Stimulated activated CD8-positive, alpha-beta memory T cell treated with anti-CD3 and anti-CD28 coated beads, Interleukin-7, amount 100 ng/mL, for 24 hours (primary cell): ENCODE measurements at places on chromosomes 5 and 9.

DNA sequence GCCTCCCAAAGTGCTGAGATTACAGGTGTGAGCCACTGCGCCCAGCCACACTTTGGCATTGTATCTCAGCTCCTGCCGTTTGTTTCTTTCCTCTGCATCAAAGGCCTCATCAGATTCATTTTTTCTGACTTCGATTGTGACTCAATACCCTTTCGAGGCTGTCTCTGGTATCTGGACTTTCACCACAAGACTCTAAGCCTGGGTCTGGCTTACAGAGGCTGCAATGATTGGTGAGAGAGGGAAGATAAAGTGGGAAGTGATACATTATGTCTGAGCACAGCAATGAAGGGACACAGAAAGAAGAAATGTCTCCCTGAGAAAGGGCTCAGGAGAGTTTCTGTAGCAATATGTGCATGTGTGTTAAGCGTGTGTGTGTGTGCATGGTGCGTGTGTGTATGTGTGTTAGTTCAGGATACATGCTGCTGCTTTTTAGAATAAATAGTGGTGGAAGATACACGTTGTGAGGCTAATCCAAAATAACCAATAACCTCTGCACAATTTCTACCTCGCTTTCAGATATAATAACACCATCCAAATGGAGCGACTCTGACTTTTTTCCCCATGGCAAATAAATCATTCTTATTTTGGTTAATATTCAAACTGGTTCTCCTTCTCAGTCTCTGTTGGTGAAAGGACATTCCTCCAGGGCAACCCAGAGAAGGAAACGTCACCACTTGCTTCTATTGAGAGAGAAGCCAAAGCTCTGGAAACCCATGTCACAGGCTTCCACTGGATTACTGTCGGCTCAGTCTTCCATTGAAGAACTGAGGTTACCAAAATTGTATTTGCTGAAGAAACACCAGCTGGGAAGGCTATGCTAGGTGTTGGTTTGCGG lies 8.1 kb upstream of the DAB2 start:
- DNase-seq, result no peak

DNA sequence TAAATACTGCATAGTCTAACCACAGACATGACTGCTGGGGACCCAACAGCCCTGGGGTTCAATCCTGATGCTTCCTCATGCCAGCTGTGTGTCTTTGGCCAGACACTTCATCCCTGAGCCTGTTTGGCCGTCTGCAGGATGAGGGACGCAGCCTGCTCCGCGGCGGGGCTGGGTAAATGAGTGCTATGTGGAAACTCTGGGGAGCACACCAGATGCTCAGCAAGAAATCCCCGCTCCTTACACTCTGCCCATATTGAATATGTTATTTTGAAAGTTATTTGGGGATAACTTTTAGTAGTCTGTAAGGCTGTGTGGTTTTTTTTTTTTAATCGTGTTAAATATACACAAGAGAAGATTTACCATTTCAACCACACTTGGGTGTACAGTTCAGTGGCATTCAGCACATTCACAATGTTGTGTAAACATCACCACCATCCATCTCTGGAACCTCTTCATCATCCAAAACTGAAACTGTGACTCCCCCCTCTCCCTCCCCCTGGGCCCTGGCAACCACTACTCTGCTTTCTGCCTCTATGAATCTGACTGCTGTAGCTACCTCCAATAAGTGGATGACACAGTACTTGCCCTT lies 42.7 kb downstream of the SH3PXD2B start:
- peak; percentile 9 for DNase-seq

GRCh38 chr5:62568800-62569432 lies 9.7 kb upstream of the LRRC70 start:
- DNase-seq, result no peak

- DNase-seq, result no peak
Observed at GRCh38 chr5:176673651-176674583, 26.6 kb downstream of the TSPAN17 start.

GRCh38 chr5:141192110-141192725 lies at the start of gene PCDHB10:
Gene PCDHB10, plus strand, starts transcription at chr5:141192353. Its CDS starts 200 bp downstream, at chr5:141192553.
- DNase-seq, result no peak

DNA sequence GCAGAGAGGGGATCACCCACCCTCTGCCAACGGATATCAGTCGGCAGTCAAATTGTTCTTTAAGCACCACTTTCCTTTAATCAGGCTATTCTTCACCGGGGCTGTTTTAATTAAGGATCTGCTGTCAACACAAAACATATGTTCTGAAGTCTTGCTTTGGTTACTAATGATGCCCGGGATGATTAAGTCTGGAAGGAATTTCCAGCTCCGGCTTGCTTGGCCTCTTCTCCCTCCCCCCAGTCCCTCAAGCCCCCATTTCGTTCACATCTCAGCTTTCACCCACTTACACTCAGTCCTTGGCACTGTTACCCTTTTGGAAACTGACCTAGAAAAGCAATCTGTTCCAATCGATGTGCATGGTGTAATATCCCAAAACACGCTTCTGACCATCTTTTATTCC lies 74.7 kb downstream of the MSX2 start:
- DNase-seq, result no peak

DNA sequence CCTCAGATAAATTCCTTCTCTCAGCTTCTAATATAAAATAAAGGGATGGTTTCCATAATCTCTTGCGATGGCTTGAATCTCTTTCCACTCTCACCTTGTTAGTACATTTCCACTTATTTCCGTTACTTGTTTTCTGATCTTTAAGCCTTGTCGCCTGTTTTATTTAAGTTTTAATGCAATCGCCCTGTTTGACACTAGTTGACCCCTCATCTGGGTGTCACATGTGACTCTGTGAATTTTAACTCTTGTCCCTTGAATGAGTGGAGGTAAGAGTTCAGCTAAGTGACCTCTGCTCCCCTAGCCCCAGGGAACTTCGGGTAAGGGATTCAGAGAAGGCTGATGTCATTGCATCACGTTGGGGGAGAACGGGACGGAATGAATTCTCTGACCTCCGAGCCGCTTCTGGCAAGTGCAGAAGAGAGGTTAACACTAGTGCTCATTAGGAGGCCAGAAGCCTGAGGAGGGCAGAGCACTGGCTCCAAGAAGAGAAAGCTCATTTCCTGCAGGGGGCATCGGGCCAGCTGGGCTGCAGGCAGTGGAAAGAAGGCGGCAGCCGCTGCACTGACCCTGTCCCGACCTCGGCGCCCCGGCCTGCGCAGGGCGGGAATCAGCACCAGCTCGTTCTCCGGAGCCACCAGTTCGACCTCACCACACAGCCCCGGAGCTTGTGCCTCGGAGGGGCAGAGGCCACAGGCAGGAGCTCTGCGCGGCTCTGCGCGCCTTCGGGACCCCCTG lies 569 bp downstream of the HINT2 start:
- DNase-seq, result no peak

DNA sequence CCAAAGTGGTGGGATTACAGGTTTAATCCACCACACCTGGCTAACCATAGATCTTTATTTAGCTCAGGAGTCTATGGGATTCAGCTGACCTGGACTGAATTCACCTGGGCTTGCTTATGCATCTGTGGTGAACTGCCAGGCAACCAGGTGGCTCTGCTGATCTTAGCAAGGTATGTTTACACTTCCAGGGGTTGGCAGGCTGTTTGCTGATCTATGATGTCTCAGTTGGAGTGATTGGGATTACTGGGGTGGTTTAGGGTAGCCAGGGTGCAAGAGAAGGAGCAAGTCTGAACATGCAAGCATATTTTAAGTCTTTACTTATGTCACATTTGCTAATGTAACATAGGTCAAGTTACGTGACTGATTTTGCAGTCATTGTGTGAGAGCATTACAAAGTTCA lies 63.6 kb upstream of the JAK2 start:
- no peak for DNase-seq

DNA sequence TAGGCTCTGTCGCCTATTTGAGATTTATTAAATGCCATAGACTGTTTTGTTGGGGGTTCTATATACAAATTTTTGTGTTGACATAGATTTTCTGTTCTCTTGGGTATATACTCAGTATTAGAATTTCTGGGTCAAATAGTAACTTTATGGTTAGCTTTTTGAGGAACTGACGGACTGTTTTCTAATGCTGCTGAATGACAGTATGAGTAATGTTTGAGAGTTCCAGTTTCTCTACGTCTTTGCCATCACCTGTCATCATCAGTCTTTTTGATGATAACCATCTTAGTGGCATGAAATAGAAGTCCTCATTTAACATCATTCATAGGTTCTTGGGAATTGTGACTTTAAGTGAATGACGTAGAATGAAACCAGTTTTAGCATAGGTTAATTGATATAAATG lies 60.1 kb downstream of the CCDC171 start:
- DNase-seq, result no peak

DNA sequence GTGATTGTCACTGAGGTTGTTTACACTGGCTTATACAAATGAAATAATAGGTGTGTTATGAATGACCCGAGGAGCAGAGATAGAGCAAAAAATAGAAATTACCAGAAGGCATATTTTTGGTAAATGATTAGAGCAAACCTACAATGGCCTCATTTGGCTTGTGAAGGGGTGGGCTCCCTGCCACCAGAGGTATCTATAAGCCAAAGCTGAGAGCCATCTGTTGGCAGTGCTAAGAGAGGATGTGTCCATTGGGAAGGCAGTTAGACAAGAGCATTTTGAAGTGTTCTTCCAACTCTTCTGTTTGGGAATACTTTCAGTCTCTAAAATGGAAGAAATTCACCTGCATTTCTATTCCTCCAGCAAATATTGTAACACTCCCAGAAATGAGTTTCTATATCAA lies 10.6 kb downstream of the NIPAL4 start:
- no peak for DNase-seq

DNA sequence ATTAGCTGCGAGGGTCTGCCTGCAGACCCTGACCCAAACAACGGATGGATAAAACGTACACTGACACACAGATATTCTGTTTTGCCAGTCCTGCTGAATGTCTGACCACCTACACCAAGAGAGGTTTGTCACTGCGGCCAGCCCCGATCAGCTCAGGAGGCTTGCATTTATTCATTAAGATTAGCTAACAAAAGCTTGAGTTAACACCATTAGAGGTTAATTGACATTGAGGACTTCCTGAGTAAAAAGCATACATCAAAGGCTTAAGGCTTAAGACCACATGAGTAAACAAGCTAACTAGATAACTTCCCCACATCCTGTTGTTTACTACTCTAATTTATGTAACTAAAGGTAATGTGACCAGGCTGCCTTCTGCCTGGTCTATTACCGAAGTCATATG lies 198.1 kb upstream of the TRPC7 start:
- no peak for DNase-seq

- no peak for DNase-seq
Observed at GRCh38 chr9:84076384-84076783, 95.8 kb downstream of the RMI1 start.

GRCh38 chr5:135979510-135979909 lies 24.7 kb upstream of the LECT2 start:
- no peak for DNase-seq

DNA sequence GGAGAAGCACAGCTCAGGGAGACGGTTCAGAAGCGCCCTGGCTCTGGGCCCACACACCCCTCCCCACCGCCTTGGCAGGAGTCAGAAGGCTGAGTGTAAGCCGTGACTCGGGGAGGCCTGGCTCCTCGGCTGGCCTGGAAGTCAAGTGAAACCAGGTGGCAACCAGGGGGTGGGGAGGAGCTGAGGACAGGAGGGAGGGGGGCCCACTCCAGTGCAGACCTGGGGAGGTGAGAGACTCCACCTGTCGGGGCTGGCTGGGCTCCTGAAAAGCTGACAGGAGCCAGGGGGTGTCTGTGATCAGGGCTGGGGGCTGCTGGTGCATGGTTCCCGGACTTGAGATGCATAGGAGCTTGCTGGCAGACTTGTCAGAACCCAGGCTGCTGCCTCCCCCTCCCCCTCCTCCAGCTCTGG lies 150.2 kb upstream of the PHYKPL start:
- no peak for DNase-seq

- no peak for DNase-seq
Observed at GRCh38 chr9:73327149-73327548, 175.5 kb downstream of the ANXA1 start.

- DNase-seq, result no peak
Observed at GRCh38 chr5:14240359-14240758, 97.2 kb downstream of the TRIO start.
